Stimulated activated naive CD4-positive, alpha-beta T cell treated with Interleukin-2 at 50 U/mL for 16 hours (primary cell): ENCODE measurements at places on chromosomes 5 and 9.

GRCh38 chr9:71962328-71962727, 50.9 kb downstream of the C9orf85 start:
- no peak for DNase-seq

DNA sequence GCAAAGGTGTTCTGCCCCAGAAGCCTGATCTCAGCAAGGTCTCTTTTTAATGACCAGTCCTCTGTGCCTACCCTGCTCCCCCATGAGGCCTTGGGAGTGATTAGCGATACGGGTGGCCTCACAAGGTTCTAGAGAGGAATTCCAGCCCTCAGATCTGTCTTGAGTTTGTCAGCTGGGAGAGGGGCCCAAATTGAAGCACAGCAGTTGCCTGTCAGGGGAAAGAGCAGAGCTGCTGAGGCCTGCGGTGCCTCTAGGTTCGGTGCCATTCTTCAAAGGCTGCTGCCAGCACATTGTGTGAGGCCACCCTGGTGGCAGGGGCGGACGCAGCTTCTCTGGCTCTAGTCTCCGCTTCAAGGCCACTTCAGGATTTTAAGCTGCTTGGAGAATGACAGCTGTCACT, 85.7 kb upstream of the GRIA1 start:
- DNase-seq: no peak

GRCh38 chr5:109962882-109963603, 273.3 kb downstream of the MAN2A1 start:
- DNase-seq: no peak

DNA sequence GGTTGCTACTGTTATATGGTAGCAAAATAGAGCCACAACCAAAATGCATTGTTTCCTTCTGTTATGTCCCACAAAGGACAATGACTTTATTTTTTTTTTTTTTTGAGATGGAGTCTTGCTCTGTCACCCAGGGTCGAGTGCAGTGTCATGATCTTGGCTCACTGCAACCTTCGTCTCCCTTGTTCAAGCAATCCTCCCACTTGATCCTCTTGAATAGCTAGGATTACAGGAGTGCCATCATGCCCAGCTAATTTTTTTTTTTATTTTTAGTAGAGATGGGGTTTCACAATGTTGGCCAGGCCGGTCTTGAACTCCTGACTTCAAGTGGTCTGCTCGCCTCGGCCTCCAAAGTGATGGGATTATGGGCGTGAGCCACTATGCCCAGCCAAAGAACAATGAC, 527.7 kb upstream of the SGCD start:
- no peak for DNase-seq

DNA sequence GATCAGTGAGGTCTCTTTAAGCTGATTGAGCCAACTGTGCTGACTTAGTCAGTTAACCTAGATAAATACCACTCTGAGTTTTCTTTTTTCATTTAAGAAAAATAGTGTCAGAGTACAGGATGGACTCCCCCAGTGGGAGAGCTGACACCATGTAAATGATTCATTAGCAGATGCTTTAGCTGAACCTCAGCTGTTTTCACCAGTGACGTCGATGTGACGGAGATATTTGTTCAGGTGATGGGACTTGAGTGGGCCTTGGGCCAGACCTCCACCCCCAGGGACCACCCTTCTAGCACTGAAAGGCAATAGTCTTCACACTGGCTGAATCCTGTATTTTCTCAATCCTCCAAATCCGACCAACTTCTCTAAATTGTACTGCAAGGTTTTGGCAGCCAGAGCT, 196.1 kb downstream of the GAS1 start:
- no peak for DNase-seq

DNA sequence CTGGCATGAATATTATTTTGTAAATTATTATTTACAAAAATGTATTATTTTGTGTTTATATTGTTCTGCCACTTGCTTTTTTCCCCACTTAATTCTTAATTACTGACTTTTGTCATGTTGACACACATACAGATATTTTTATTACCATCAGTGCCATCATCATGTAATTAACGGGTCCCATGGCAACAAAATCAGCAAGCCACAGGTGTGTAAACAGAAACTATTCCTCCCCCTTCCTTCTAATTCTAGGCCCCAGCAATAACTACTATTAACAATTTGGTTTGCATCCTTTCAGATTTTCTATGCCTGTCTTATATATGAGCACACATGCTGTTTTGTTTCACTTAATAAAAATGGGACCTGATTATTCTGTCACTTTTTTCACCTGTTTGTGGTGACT, 29.3 kb downstream of the CYFIP2 start:
- no peak for DNase-seq

DNA sequence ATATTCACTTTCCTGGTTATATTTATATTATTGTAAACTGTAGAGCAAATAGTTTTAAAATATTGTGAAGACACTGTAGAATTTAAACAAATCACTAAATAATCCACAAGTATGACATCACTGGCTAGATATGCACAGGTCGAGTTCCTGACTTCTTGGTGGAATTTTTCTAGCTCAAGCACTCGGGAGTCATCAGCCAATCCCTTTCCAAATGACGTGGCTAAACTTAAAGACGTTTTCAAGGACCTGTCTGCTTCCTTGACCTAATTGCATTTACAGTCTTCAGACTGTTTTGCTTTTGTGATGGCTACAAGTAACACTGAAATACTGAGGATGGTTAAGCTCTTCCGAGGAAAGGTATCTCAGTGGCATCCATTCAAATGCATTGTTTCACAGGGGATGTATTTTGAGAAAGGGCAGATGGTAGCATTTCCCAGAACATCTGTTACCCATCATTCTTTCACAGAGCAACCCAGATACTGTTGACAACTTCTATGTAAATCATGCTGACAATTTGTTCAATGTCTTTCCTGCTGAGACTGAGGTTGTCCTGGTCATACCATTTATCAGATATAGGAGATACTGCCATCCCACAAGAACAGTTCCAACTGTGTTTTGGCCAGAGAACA, 262.8 kb downstream of the CDH10 start:
- DNase-seq: no peak

GRCh38 chr9:137762414-137763061, 115.0 kb upstream of the CACNA1B start:
- no peak for DNase-seq

- no peak for DNase-seq
Measured at GRCh38 chr5:79301046-79301712, 65.2 kb downstream of the JMY start.

GRCh38 chr5:155116456-155117251, 103.1 kb downstream of the KIF4B start:
- no peak for DNase-seq
